ENCODE measurements at places on chromosomes 2 and 18. TPM values are rescaled to one million over a fixed set of nuclear protein-coding genes. Genes with fewer than 3 reads are reported as not detected.
A peak's percentile ranks its signal among the peaks of the same experiment; 100 is the strongest.

- no peaks in the 10 kb centered on the region for H3K27me3 ChIP-seq
- no peak overlapping the region for H3K4me3 ChIP-seq
- no peaks in the 10 kb centered on the region for H3K36me3 ChIP-seq
- H3K27ac ChIP-seq: no peak overlapping the region
Measured at GRCh38 chr18:29188760-29189159, 1011.8 kb upstream of the CDH2 start.

Gene PJVK
- total RNA-seq: 7.4 TPM

DNA sequence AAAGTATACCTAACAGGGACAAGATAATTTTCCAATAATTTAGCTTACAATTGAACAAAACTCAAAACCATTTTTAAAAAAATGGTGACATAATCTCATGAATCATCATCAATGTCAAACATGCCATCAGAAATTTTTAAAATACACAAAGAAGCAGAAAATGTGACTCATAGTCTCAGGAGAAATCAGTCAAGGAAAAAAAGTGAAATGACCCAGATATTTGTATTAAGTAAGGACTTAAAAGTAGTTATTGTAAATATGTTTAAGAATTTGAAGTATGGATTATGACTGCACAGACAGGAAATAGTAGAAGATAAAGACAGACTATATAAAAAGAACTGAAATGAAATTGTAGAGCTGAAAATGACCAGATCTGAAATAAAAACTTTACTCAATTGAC lies 473.9 kb upstream of the SYT4 start:
- peaks cover 20% of the 10 kb centered on the region for H3K36me3 ChIP-seq
- H3K4me3 ChIP-seq: no peak overlapping the region
- H3K27me3 ChIP-seq: no peaks in the 10 kb centered on the region
- H3K4me1 ChIP-seq: peaks cover 6% of the 10 kb centered on the region
- peak overlapping the region; percentile 76 for H3K27ac ChIP-seq
- no peak for DNase-seq

DNA sequence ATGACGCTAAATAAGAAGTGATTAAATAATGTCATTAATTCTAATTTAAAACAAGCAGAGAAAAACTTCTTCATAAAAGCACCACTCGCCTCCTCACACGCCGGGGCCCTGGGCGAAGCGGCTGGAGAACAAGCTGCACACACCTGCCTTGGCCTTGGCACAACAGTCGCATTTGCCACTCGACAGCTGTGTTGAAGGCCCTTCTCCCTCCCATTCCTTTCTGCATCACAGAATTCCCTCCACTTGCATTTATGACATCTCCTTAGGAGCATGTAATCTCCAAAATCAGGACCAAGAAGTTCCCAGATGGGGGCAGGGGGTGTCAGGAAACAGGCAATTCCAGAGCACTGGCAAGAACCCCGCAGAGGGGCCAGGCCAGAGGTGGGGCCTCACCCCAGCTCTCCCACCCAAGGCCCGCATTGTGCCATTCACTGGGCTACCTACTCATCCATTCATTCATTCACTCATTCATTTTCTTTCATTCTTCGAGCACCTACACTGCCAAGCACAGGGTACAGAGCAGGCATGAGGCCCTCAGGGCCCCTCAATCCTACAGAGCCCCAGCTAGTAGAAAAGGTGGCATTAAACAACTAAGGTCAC lies 6.4 kb downstream of the HDAC4 start:
- no peaks in the 10 kb centered on the region for H3K27me3 ChIP-seq
- no peak overlapping the region for H3K27ac ChIP-seq
- no peak for DNase-seq
- no peak overlapping the region for H3K4me3 ChIP-seq
- H3K4me1 ChIP-seq: peaks cover 19% of the 10 kb centered on the region

Data from osteocyte (in vitro differentiated cells).